ENCODE measurements at places on chromosomes 1 and 21.
A peak's percentile ranks its signal among the peaks of the same experiment; 100 is the strongest.

GRCh38 chr1:5598824-5599395 lies 393.3 kb downstream of the NPHP4 start:
- DNase-seq: no peak

GRCh38 chr1:30779294-30780071 lies 21.9 kb upstream of the LAPTM5 start:
- peak; percentile 33 for DNase-seq

- DNase-seq: no peak
Observed at GRCh38 chr1:245418077-245418476, 263.3 kb downstream of the KIF26B start.

GRCh38 chr1:69638673-69639072 lies 71.0 kb downstream of the LRRC7 start:
- DNase-seq: no peak

GRCh38 chr1:222339376-222339947 lies 208.4 kb downstream of the HHIPL2 start:
- DNase-seq: no peak

DNA sequence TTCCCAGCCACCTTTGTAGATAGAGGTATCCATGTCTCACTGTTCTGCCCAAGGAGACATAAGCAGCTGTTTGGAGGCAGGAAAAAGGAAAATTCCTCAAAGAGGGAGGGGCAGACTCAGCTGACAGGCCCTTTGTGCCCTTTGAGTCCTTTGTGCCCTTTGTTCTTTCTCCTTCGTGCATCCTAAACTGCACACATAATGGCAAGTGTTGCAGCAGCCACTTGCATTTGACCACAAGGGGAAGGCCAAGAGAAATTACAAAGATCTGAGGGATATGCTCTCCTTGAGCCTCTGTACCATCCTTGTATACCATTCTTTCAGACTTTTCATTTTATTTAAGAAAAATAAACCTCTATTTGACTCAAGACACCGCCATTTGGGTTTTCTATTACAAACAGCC lies 71.8 kb upstream of the PKN2 start:
- no peak for DNase-seq

GRCh38 chr1:210598135-210598652 lies 269.5 kb downstream of the HHAT start:
- peak; percentile 96 for DNase-seq

- peak; percentile 85 for DNase-seq
Observed at GRCh38 chr1:24683713-24684162, 40.6 kb downstream of the SRRM1 start.

DNA sequence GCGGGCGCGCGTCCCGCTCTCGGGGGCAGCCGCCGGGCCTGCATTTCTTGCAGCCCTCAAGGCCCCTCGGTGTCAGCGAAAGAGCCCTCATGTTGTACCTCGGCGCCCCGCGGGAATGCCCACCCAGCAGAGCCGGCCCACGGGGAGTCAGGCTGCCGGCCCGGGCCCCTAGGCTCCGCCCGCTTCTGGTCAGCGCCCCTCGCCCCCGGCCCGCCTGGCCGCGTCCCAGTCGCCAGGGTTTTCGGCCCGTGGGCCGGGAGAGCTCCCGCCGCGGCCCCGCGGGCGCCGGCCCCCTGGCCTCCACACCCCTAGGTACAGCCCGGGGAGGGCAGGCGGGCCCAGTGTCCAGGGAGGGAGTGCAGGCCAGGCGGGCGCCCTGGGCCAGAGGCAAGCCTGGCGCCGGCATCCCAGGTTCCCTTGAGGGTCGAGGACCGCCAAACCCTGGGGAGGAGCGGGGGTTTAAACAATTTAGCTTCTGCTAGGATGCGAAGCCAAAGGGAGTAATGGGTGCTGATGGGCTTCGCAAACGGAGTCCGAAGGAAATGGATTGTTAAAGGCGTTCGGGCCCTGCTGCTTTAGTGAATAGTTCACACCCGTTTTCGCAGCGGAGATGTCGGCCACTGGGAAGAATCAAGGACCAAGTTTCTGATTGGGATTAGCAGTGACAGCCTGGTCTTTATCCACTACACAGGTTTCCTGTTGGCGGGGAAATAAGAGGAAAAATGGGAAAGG lies 486 bp upstream of the KCNA3 start:
- DNase-seq: no peak

GRCh38 chr1:194045416-194045815 lies 859.0 kb upstream of the B3GALT2 start:
- DNase-seq: peak; percentile 44

All from fibroblast of skin of left quadriceps (primary cell).